ENCODE measurements at places on chromosomes 3 and 15. TPM values are rescaled to one million over a fixed set of nuclear protein-coding genes. Genes with fewer than 3 reads are reported as not detected.
A peak's percentile ranks its signal among the peaks of the same experiment; 100 is the strongest.

GRCh38 chr15:38080651-38081275 is 146.3 kb downstream of the TMCO5A start:
- no peak for DNase-seq
- H3K27ac ChIP-seq, result no peak overlapping the region
- H3K27me3 ChIP-seq, result peaks cover 11% of the 10 kb centered on the region
- no peak overlapping the region for H3K4me3 ChIP-seq

Gene IL20RB
- 0.97 TPM for total RNA-seq

Gene RBM5
- total RNA-seq, result 107 TPM

GRCh38 chr15:68232449-68232848 is 2.9 kb upstream of the CLN6 start:
- no peak overlapping the region for H3K4me3 ChIP-seq
- H3K4me1 ChIP-seq, result peaks cover 23% of the 10 kb centered on the region
- no peaks in the 10 kb centered on the region for H3K27me3 ChIP-seq
- no peak overlapping the region for H3K27ac ChIP-seq
- no peak for DNase-seq
- H3K36me3 ChIP-seq, result no peaks in the 10 kb centered on the region

DNA sequence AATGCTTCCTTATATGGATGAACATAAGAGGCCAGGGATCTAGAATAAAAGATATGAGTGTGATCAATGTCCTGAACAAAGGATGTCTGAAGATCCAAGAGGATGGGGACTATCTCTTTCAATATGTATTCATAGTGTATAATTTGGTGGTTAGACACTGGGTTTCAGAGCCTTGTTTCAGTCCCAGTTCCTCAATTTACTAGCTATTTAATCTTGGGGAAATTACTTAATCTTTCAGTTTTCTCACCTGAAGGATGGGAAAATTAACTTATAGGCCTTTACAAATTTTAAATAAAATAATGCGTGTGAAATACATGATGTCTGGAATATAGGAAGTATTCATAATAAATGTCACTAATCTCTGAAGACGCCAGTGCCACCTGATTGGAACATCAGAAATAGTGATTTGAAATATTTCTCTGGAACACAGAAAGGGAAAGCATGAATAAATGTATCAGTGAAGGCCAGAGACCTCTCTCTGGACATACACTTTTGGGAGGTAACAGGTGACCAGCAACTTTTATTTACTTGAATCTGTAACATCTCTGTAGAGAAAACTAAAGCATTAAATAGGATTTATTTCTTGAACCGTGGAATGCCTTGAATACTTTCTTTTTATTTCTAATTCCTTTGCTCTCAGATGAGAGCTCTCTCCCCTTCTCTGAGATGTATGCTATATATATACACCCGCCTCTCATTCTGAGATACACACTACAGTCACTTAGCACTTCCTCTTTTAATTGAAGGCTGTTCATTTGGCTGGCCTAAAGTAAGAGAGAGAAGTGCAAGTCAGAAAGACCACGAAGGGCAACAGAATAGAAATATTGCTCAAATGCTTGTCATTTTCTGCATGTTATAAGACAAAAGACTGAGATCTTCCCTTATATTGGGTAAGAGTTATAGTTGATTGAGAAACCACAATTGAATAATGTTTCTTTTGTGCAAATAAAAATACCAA is 407.1 kb downstream of the LSAMP start:
- no peak overlapping the region for H3K4me3 ChIP-seq
- no peaks in the 10 kb centered on the region for H3K4me1 ChIP-seq
- no peak for DNase-seq
- no peak overlapping the region for H3K27ac ChIP-seq
- no peaks in the 10 kb centered on the region for H3K36me3 ChIP-seq

Gene ANKUB1
- total RNA-seq, result not detected

Gene H1-8
- total RNA-seq, result not detected

GRCh38 chr3:40821315-40821714 is 296.6 kb downstream of the ZNF621 start:
- H3K36me3 ChIP-seq, result no peaks in the 10 kb centered on the region
- peaks cover 13% of the 10 kb centered on the region for H3K27me3 ChIP-seq
- DNase-seq, result no peak
- H3K27ac ChIP-seq, result no peak overlapping the region

Gene OIP5
- total RNA-seq, result 13.0 TPM

GRCh38 chr15:74250266-74250665 is 14.1 kb downstream of the CCDC33 start:
- H3K27me3 ChIP-seq, result peaks cover 7% of the 10 kb centered on the region
- H3K36me3 ChIP-seq, result no peaks in the 10 kb centered on the region
- H3K4me1 ChIP-seq, result peaks cover 1% of the 10 kb centered on the region
- no peak overlapping the region for H3K4me3 ChIP-seq
- H3K27ac ChIP-seq, result no peak overlapping the region

- no peak overlapping the region for H3K27ac ChIP-seq
- no peaks in the 10 kb centered on the region for H3K27me3 ChIP-seq
- peaks cover 12% of the 10 kb centered on the region for H3K36me3 ChIP-seq
- no peak for DNase-seq
- no peak overlapping the region for H3K4me3 ChIP-seq
These were observed 115.8 kb upstream of the FLNB start for GRCh38 chr3:57892423-57892822.

GRCh38 chr15:31551323-31551722 is 224.7 kb downstream of the KLF13 start:
- no peak overlapping the region for H3K4me3 ChIP-seq
- no peak overlapping the region for H3K27ac ChIP-seq
- DNase-seq, result no peak

Gene CSTA
- total RNA-seq, result not detected

- no peak overlapping the region for H3K27ac ChIP-seq
- H3K27me3 ChIP-seq, result peaks cover 6% of the 10 kb centered on the region
- H3K4me3 ChIP-seq, result no peak overlapping the region
- no peaks in the 10 kb centered on the region for H3K4me1 ChIP-seq
- no peaks in the 10 kb centered on the region for H3K36me3 ChIP-seq
- DNase-seq, result no peak
These were observed 126.9 kb upstream of the CHL1 start for GRCh38 chr3:69690-70089.

DNA sequence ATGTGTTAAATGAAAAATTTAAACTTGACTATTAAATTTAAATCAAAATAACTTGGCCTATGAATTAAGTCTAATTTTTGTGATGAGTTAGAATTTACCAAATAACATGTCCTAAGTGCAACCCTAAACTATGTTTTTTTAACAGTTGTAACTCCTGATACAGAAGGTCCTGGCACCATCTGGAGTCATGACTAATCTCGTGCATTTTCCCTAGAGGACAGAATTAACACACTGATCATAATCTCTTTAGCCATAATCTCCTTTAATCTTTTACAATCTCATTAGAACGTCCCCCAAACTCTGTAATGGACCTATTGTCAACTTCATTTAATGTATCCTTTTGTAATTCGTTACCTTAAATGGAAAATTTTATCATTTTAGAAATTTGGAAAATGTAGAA is 100.6 kb downstream of the SUCNR1 start:
- no peak overlapping the region for H3K4me3 ChIP-seq
- H3K27ac ChIP-seq, result no peak overlapping the region
- peaks cover 2% of the 10 kb centered on the region for H3K27me3 ChIP-seq
- H3K4me1 ChIP-seq, result no peaks in the 10 kb centered on the region
- no peak for DNase-seq

Gene AKAP13
- 113 TPM for total RNA-seq

Gene FRMD5
- total RNA-seq, result 0.31 TPM

GRCh38 chr3:121165397-121165837 is 257.4 kb downstream of the STXBP5L start:
- H3K4me3 ChIP-seq, result no peak overlapping the region
- no peak for DNase-seq
- H3K4me1 ChIP-seq, result no peaks in the 10 kb centered on the region

- H3K27ac ChIP-seq, result peak overlapping the region; percentile 97
- peaks cover 25% of the 10 kb centered on the region for H3K36me3 ChIP-seq
- no peaks in the 10 kb centered on the region for H3K27me3 ChIP-seq
These were observed 9.8 kb downstream of the ARPP19 start for GRCh38 chr15:52559022-52559421.

- no peak overlapping the region for H3K27ac ChIP-seq
- no peak for DNase-seq
- no peaks in the 10 kb centered on the region for H3K36me3 ChIP-seq
- no peaks in the 10 kb centered on the region for H3K27me3 ChIP-seq
These were observed 126.2 kb downstream of the TIGIT start for GRCh38 chr3:114420072-114420471.

All from activated CD4-positive, alpha-beta memory T cell treated with anti-CD3 and anti-CD28 coated beads for 36 hours (primary cell).